ENCODE measurements at places on chromosomes 5 and 9. TPM values are rescaled to one million over a fixed set of nuclear protein-coding genes. Genes with fewer than 3 reads are reported as not detected.

The HOMER1 gene
- polyA plus RNA-seq = 30.6 TPM

The GRM6 gene
- not detected for polyA plus RNA-seq

The GZMA gene
- polyA plus RNA-seq = not detected

The C5orf15 gene
- polyA plus RNA-seq = 65.1 TPM

The FRRS1L gene
- polyA plus RNA-seq = 20.4 TPM

The ZNF300 gene
- polyA plus RNA-seq = 126 TPM

The KCNIP1 gene
- polyA plus RNA-seq = 13.8 TPM

The FGF18 gene
- 1.2 TPM for polyA plus RNA-seq

The PCDHA8 gene
- 1.4 TPM for polyA plus RNA-seq

The TRIM36 gene
- 122 TPM for polyA plus RNA-seq

The SPATA31C1 gene
- polyA plus RNA-seq = not detected

The PCDHA1 gene
- not detected for polyA plus RNA-seq

The CAST gene
- 8.4 TPM for polyA plus RNA-seq

The TSSK1B gene
- polyA plus RNA-seq = not detected

All from neural cell (in vitro differentiated cells).